ENCODE measurements at places on chromosomes 7 and 10.
A peak's percentile ranks its signal among the peaks of the same experiment; 100 is the strongest.

DNA sequence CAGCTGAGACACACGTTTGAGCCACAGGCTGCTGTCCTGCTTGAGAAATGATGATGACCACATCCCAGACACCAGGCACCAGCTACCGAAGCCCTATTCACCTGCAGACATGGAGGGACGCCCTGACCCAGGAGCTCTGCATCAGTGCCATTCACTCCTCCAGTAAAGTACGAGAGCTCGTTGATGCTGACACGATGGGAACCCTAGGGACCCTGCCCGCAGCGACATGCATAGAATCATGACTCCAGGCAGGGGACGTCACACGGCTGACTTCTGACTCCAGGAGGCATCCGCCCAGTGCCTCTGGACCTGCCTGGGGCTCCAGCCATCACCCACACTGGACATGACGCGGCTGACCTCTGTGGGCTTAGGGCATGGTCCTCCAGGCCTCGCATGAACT lies 129.9 kb downstream of the ADARB2 start:
- DNase-seq: no peak

DNA sequence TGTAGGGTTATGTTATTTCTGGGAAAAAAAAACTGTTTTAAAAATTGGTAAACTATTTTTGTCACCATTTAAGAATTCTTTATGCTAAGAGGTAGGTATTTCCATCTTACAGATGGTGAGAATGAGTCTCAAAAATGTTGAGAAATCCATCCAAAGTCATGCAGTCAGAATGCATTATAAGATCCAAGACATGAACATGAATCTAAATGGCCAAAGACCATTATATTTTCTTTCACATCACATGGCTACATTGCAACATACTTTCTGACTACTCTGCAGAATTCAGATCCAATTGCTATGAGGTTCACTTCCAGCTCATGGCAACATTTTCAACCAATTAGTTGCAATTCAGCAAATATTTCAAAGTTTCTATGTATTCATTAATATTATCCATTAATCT lies 181.2 kb downstream of the TWIST1 start:
- no peak for DNase-seq

- no peak for DNase-seq
These were observed 870.9 kb downstream of the KCNMA1 start for GRCh38 chr10:76766682-76767081.

- no peak for DNase-seq
These were observed 368.1 kb downstream of the RPS24 start for GRCh38 chr10:78401624-78402367.

GRCh38 chr7:48171202-48171601 lies at the start of gene ABCA13:
Gene ABCA13 (plus strand): TSS chr7:48171458. CDS start chr7:48171484, 26 bp downstream.
- DNase-seq: no peak

GRCh38 chr7:74231232-74231590 lies 21.4 kb downstream of the LAT2 start:
- DNase-seq: no peak

DNA sequence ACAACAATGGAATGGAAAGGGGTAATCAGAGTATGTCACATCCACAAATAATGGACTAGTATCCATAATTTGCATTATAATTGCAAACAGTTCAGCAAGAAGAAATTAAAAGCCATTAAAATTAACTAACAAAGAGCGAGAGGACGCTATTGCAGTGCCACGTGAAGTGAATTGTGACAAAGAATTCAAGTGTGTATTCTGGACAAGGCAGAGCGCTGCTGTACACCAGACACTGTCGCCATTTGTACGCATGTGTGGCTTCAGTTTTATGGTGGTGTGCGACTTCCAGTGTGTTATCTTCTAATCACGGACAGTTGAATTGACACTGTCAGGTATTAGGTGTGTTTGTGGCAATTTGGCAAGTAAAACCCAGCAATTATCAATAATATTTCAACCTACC lies 11.3 kb downstream of the CYP3A5 start:
- DNase-seq: no peak

DNA sequence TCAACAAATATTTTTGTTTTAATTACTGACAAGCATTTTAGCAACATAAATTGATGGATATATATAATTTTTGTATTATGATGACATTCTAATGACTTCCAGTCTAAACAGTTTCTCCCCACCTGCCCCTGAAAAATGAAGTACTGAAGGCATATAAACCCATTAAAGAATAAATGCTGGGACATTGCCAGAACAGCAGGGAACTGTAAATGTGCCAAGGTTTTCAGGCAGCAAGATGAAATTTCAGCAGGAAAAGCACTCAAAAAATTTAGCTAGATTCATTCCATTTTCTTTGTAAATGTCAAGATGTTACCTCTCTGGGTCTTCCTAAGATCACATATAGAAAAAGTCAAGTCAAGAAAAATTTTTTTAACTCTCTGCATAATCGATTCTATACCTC lies 11.0 kb upstream of the TLL2 start:
- DNase-seq: no peak

GRCh38 chr10:43323245-43323644 lies 48.2 kb upstream of the FXYD4 start:
- no peak for DNase-seq

GRCh38 chr7:31129067-31129466 lies 77.0 kb downstream of the ADCYAP1R1 start:
- DNase-seq: no peak

GRCh38 chr10:4353964-4354363 lies 472.0 kb upstream of the AKR1E2 start:
- no peak for DNase-seq

GRCh38 chr7:74575083-74575784 lies 82.3 kb upstream of the GTF2I start:
- no peak for DNase-seq

DNA sequence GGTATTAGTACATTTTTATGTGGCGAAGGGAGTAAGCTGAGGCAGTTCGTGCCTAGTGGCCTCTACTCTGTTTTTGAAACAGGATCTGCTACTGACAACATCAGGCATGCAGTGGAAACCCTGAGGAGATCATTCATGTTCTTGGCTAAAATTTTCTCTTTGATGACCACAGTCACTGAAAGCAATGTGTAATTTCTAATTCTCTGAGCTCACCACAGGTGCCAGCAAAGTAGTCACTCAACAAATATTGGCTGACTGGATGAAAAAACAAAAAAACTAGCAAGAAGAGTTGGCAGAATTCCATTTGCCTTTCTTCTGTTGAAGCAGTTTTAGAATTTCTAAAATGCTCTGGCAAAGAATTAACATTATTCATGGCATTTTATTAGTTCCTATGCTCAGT lies 176.5 kb upstream of the KCTD7 start:
- DNase-seq: no peak

GRCh38 chr7:17234030-17234397 lies 64.4 kb upstream of the AHR start:
- DNase-seq: no peak

- no peak for DNase-seq
These were observed 64.9 kb downstream of the CREM start for GRCh38 chr10:35191523-35191922.

- DNase-seq: peak; percentile 21
These were observed 51.2 kb upstream of the LAMB4 start for GRCh38 chr7:108181073-108181985.

GRCh38 chr10:78572565-78572964 lies 496.2 kb upstream of the ZMIZ1 start:
- DNase-seq: no peak

DNA sequence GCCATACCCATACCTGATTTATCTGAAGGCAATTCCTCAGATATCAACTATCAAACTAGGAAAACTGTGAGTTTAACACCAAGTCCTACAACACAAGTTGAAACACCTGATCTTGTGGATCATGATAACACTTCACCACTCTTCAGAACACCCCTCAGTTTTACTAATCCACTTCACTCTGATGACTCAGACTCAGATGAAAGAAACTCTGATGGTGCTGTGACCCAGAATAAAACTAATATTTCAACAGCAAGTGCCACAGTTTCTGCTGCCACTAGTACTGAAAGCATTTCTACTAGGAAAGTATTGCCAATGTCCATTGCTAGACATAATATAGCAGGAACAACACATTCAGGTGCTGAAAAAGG lies 69.0 kb upstream of the RSBN1L start:
- DNase-seq: no peak

DNA sequence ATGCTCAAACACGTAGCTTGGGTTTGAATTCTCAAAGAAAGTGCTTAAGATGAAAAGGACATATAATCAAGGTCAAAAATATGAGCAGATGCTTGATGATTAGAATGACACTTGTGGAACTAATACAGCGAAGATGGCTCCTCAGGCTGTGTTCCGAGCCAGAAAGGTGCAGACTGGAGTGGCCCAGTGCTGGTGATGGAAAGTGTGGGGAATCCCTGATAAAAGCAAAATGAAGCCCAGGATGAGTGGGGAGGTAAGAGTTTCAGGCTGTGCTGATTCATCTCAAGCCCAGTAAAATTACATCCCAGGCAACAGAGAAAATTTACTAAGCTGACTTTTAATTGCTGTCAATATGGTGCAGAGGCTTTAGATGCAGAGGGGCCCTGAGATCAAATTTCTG lies 77.8 kb upstream of the IKZF1 start:
- no peak for DNase-seq

GRCh38 chr7:128351296-128352152 lies 7.8 kb upstream of the RBM28 start:
- no peak for DNase-seq

- DNase-seq: no peak
These were observed 414.7 kb upstream of the NRP1 start for GRCh38 chr10:33749067-33749735.

DNA sequence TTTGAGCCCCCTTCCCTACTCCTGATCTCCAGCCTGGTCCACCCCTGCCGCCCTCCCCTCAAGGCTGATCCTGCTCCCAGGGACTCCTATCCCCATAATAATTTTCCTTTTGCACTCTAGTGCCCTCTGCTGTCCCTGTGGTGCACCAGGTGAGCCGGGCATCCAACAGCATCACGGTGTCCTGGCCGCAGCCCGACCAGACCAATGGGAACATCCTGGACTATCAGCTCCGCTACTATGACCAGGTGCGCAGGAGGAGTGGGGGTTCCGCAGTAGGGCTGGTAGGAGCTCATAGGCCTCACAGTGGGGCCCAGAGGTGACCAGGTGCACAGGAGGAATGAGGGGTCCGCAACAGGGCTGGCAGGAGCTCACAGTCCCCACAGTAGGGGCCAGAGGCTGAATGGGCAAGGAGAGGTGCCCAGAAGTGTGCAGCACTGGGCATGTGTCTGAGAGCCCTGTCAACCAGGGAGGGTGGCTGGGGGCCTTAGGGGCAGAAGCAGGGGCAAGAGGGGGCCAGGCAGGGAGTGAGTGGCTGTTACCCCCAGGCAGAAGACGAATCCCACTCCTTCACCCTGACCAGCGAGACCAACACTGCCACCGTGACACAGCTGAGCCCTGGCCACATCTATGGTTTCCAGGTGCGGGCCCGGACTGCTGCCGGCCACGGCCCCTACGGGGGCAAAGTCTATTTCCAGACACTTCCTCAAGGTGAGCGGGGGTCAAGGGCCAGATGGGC lies 11.7 kb downstream of the EPHB6 start:
- no peak for DNase-seq

- DNase-seq: no peak
These were observed 81.6 kb downstream of the DNAJB6 start for GRCh38 chr7:157418204-157419034.

GRCh38 chr10:77445547-77445946 lies 192.1 kb downstream of the KCNMA1 start:
- DNase-seq: no peak

DNA sequence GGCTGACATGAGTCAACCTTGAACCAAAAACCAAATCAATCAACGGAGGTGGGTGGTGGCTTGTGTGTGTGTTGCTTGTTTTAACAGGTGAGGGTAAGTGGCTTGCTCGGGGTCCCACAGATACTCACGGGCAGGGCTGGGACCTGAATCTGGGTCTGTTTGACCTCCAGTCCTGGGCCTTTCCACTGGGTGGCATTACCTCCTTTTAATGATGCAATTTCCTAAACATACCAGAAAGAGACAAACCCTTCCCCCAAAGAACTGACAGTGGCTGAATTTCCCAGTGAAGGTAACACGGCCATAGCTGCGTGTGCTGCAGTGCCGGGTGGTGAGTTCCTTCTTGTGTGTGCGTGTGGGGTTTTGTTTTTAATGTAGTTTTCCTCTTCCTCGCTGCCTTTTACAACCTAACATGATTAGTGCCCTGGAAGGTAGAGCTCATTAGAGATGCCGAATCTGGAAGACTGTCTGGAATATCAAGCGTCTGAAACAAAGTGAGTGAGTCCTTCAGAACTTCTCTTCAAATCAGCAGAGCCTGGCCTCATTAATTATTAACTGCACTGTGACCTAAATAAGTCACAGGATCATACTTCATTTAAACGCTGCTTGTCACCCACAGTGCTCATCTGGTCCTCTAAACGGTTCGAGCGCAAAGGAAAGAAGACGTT lies 166.1 kb upstream of the TCERG1L start:
- DNase-seq: no peak

GRCh38 chr10:93364966-93365365 lies 117.2 kb downstream of the MYOF start:
- DNase-seq: no peak

- DNase-seq: no peak
These were observed 33.3 kb upstream of the ARMS2 start for GRCh38 chr10:122421054-122421625.

DNA sequence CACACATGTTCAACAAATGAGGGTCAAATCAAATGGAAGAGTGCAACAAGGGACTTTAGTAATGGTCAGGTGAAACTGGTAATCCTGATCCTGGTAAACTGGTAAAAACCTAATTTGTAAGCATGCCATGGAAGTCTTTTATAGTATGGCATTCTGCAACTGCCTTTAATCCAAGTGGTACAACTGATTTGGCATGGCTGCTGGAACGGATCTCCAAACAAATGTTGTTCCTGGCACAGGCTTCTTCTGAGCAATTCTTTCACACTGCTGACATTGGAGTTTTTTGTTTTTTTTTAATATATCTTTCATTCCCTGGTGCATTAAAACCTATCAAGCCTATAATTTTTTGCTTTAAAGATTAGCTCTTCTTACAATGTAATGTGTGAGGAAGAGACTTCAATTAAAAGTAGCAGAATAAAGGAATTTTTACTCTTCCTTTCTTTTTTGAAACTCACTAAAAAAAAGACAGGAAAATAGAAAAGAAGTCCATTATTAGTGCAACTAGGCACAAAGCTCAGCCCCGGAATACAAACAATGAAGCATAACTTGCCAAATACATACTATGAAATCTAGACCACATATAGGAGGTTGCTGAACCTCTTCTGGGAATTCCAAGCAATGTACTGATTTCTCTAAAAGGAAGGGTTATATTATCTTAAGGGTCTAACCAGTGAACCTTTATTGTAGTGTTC lies 79.3 kb upstream of the OIT3 start:
- DNase-seq: no peak

DNA sequence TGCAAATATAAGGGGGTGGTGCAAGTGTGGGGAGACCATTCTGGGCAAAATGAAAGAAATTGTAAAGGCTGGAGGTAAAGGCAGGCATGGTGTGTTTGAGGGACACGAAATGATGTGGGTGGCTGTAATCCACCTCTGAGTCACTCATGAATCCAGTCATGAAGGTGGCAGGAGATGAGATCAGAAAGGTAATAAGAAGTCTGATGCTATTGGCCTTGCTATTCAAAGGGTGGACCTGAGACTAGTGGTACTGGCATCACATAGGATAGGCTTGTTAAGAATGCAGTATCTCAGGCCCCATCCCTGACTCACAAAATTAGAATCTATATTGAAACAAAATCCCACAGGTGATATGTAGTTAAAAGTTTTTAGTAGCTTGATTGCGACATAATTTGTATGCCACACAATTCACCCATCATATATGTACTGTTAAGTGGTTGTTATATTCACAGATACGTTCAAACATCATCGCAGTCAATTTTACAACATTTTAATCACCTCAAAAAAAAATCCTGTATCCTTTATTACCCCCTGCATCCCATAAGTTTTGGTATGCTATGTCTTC lies 85.6 kb downstream of the ST8SIA6 start:
- no peak for DNase-seq
